Esophagus muscularis mucosa (tissue), 4 donors: ENCODE measurements at places on chromosomes 16 and 17. TPM values are rescaled to one million over a fixed set of nuclear protein-coding genes. Genes with fewer than 3 reads are reported as not detected.
A peak's percentile ranks its signal among the peaks of the same experiment; 100 is the strongest.

GRCh38 chr17:10956821-10957220 lies 118.9 kb upstream of the PIRT start:
- no peak for DNase-seq
- no peaks in the 10 kb centered on the region for H3K27me3 ChIP-seq
- no peak overlapping the region for H3K27ac ChIP-seq

- no peaks in the 10 kb centered on the region for H3K27me3 ChIP-seq
- no peak for DNase-seq
- H3K27ac ChIP-seq: no peak overlapping the region
- no peaks in the 10 kb centered on the region for H3K36me3 ChIP-seq
These were observed 2.0 kb downstream of the TTYH2 start for GRCh38 chr17:74215342-74215727.

- no peak overlapping the region for H3K4me3 ChIP-seq
- H3K27me3 ChIP-seq: no peaks in the 10 kb centered on the region
- no peaks in the 10 kb centered on the region for H3K36me3 ChIP-seq
- H3K27ac ChIP-seq: no peak overlapping the region
These were observed 239.5 kb downstream of the ABCC12 start for GRCh38 chr16:47916266-47916665.

The NKIRAS2 gene
- total RNA-seq: 74.3 TPM

The MYADML2 gene
- total RNA-seq: not detected

GRCh38 chr17:54898576-54898975 lies 2.1 kb upstream of the TOM1L1 start:
- no peak overlapping the region for H3K27ac ChIP-seq
- H3K36me3 ChIP-seq: no peaks in the 10 kb centered on the region
- no peaks in the 10 kb centered on the region for H3K27me3 ChIP-seq

DNA sequence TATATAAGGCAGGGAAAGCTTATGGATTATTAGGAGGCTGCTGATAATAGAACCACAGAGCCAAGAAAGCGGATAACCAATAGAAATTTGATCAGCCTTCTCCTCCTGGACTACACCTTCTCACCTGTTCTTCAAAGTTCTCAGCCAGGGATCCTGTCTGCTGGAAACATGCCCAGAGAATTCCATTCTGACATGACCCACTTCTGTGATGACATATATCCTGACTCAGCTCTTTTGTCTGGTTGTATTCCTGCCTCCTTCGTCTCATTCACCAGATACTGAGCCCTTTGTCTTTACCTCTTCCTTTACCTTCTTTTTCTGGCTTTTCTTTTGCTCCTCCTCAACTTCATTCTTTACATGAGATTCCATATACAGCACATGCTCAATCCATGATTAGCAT lies 576.1 kb downstream of the CDH11 start:
- H3K4me1 ChIP-seq: no peaks in the 10 kb centered on the region
- H3K27ac ChIP-seq: no peak overlapping the region
- no peak for DNase-seq

The FAM171A2 gene
- total RNA-seq: 0.42 TPM

DNA sequence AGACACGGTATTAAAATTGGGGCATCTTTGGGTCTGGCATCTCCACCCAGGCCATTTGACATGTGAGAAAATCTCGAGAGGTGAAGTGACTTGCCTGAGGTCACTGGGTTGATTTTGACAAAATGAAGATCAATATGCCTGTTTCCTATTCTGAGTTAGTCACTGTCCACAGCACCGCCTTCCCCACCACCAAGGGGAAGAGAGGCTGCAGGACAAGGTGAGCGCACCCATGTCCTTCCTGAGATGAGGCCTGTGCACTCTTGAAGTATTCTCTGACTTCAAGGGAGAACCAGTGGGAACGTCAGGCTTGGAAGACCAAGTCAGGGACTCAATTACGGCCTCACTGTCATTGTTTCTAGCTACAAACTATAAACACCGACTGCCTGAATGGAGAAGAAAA lies 49.9 kb upstream of the WSB1 start:
- no peaks in the 10 kb centered on the region for H3K36me3 ChIP-seq
- H3K27ac ChIP-seq: peak overlapping the region; percentile 86

The CCDC40 gene
- total RNA-seq: 9.5 TPM

DNA sequence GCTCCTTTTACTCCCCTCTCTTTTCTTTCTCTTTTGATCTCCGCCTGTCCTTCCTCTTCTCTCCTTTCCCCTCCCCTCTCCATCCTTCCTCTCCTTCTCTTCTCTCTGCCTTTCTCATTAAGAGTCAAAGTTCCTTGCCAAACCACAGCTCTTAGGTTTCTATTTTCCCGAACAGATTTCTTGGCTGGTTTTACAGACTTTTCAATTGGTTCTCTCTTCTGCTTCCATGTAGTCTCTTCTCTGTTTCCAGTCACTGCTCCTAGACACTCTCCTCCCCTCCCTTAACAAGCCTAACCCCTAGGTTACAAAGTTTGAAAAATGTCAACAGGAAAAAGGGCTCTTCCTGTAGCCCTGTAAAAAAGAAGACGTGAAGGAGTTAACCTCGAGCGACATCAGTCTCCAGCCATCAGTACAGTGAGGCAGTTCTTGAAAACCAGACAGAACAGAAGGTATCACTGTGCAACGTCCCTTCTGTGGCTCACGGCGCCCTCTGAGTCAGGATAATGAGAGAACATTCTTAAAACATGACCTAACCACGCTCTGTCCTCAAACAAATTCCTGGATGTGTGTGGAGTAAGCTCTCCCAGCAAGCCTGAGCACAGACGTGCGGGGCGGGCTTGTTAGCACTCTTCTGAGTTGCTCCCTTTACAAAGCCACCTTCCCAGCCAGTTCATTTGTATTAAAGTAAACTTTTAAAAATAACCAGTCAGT lies 11.6 kb upstream of the MARCHF10 start:
- DNase-seq: peak; percentile 94
- peaks cover 10% of the 10 kb centered on the region for H3K4me1 ChIP-seq
- no peak overlapping the region for H3K4me3 ChIP-seq

GRCh38 chr16:85926370-85926769 lies 27.4 kb downstream of the IRF8 start:
- no peaks in the 10 kb centered on the region for H3K36me3 ChIP-seq
- H3K4me3 ChIP-seq: no peak overlapping the region
- DNase-seq: no peak
- H3K4me1 ChIP-seq: peaks cover 20% of the 10 kb centered on the region
- H3K27ac ChIP-seq: no peak overlapping the region

DNA sequence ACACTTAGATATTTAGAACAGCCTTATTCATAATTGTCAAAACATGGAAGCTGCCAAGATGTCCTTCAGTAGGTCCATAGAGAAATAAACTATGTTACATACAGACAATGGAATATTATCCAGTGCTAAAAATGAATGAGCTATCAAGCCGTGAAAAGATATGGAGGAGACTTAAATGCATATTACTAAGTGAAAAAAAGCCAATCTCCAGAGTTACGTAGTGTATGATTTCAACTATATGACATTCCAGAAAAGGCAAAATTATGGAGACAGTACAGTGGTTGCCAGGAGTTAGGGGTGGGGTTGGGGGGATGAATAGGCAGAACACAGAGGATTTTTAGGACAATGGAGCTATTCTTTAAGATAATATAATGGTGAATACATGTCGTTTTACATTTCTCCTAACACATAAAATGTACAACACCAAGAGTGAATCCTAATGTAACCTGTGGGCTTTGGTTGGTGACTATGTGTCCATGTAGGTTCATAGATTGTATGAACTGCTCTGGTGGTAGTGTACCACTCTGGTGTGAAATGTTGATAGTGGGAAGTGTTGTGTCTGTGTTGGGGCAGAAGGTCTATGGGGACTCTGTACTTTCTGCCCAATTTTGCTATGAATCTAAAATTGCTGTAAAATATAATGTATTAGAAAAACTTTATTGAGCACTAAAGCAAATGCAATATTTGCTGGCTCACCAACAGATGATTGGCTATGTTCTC lies 122.6 kb downstream of the USP22 start:
- H3K4me1 ChIP-seq: no peaks in the 10 kb centered on the region
- no peak for DNase-seq
- H3K27ac ChIP-seq: no peak overlapping the region
- H3K4me3 ChIP-seq: no peak overlapping the region

- no peak overlapping the region for H3K4me3 ChIP-seq
- peaks cover 33% of the 10 kb centered on the region for H3K36me3 ChIP-seq
- no peaks in the 10 kb centered on the region for H3K27me3 ChIP-seq
These were observed 67.6 kb downstream of the USP31 start for GRCh38 chr16:23081675-23082119.

DNA sequence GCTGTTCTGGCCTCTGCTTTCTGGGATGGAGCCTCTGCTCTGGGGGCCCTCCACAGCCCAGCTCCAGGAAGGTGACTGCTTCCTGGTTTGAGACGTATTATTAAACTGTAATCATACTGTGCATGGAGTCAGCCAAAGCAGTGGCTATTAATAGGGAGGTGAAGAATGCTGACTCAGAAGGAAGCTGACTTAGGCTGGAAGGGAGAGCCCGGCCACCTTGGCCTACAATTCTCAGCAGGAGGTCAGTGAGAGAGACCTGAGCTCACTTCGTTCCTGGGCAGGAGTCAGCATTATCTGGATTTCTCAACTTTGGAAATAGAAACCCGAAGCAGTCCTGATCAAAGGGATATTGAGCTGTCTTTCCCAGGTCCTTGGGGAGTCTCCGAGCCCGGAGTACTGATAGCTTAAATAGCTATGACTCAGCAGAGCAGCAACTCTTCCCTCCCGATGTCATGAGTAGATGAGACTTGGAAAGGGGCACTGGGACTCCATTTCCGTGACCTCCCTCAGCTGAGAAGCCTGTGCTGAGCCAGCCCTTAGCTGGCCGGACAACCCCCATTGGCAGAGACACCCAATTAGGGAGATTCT lies 91.8 kb downstream of the YPEL2 start:
- H3K36me3 ChIP-seq: no peaks in the 10 kb centered on the region
- H3K4me3 ChIP-seq: no peak overlapping the region
- peaks cover 81% of the 10 kb centered on the region for H3K4me1 ChIP-seq
- H3K27me3 ChIP-seq: no peaks in the 10 kb centered on the region
- no peak for DNase-seq

- H3K27ac ChIP-seq: no peak overlapping the region
- H3K4me1 ChIP-seq: no peaks in the 10 kb centered on the region
- DNase-seq: no peak
- H3K4me3 ChIP-seq: no peak overlapping the region
- no peaks in the 10 kb centered on the region for H3K27me3 ChIP-seq
These were observed 7.9 kb downstream of the RABEP2 start for GRCh38 chr16:28917095-28917494.

GRCh38 chr17:50517504-50518383 lies 9.5 kb downstream of the MYCBPAP start:
- H3K36me3 ChIP-seq: no peaks in the 10 kb centered on the region
- no peak overlapping the region for H3K4me3 ChIP-seq
- peaks cover 18% of the 10 kb centered on the region for H3K4me1 ChIP-seq
- no peak overlapping the region for H3K27ac ChIP-seq

- H3K27me3 ChIP-seq: peaks cover 54% of the 10 kb centered on the region
- no peak overlapping the region for H3K4me3 ChIP-seq
- H3K4me1 ChIP-seq: no peaks in the 10 kb centered on the region
- DNase-seq: no peak
- H3K27ac ChIP-seq: no peak overlapping the region
- no peaks in the 10 kb centered on the region for H3K36me3 ChIP-seq
These were observed 7.6 kb upstream of the HNF1B start for GRCh38 chr17:37752482-37752881.

DNA sequence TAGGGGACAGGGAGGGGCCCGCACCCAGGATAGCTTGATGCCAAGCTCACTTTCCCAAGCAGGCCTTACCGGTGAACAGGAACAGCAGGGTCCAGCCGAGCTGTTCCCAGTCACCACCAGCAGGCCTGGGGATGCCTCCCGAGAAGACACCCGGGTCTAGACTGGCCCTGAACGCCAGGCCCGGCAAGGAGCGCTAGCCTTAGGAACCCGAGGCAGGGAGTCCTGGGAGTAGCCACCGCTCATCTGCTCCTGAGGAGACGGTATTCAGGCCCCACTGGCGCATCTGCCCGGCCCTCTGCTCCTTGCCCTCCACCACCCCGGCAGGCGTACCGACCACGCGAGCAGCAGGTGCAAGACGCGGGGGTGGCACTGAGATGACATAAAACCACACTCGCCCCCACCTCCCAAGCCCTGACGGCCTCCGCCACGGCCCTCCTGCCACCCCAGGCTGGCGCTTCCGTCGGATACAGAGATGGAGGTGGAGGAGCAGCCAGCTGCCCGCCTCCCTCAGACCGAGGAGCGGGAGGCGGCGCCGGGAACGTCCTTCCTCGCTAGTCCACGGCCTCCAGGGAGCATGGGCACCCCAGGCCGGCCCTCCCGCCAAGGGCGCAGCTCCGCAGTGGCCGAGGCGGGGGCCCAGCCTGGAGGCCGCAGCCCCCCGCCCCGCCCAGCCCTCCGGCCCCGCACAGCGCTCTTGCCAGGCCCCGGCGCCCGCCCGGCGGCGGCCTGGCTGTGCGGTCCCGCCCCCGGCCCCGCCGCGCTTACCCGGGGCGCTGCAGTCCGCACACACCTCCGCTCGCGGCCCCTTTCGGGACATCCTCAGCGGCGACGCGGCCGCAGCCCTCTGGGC lies 661 bp downstream of the GIT1 start:
- peaks cover 85% of the 10 kb centered on the region for H3K4me1 ChIP-seq
- H3K27ac ChIP-seq: peak overlapping the region; percentile 94
- peak overlapping the region; percentile 91 for H3K4me3 ChIP-seq
- DNase-seq: no peak
